Thoracic aorta endothelial cell (primary cell): ENCODE measurements at places on chromosomes 7 and 10. TPM values are rescaled to one million over a fixed set of nuclear protein-coding genes. Genes with fewer than 3 reads are reported as not detected.

ZCCHC24 gene
- total RNA-seq, result 5.9 and 8.3 TPM in 2 replicates

TET1 gene
- 0.40 and 0.65 TPM in 2 replicates for total RNA-seq

RBP3 gene
- not detected in 2 replicates for total RNA-seq

TRPV6 gene
- total RNA-seq, result not detected in 2 replicates

POLR3A gene
- 29.4 and 30.2 TPM in 2 replicates for total RNA-seq

ICA1 gene
- total RNA-seq, result 37.2 and 45.6 TPM in 2 replicates

FLNC gene
- 93.9 and 109 TPM in 2 replicates for total RNA-seq

AEBP1 gene
- total RNA-seq, result 4.5 and 16.9 TPM in 2 replicates
